Chondrocyte (in vitro differentiated cells): ENCODE measurements at places on chromosomes 1 and 21. TPM values are rescaled to one million over a fixed set of nuclear protein-coding genes. Genes with fewer than 3 reads are reported as not detected.

DNA sequence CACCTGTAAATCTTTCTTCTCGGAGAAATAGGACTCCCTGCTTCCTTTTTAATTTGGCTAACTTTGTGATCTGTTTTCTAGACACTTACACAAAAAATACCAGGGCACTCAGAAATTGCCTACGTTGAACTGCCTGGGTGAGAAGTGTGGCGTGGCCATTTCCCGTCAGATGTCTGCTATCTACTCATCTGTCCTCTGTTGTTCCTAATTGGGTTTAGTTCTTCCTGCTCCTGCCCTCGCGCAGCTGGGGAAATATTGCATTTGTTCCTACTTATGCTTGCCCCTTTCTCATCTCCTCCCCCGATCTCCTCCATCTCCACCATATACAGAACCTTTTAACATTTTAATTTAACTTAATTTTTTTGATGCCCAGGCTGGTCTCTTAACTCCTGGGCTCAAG is 55.1 kb downstream of the CD58 start:
- no peak overlapping the region for H3K4me3 ChIP-seq
- no peak for DNase-seq
- H3K27me3 ChIP-seq, result no peaks in the 10 kb centered on the region
- no peaks in the 10 kb centered on the region for H3K4me1 ChIP-seq

Gene CHI3L1
- not detected in 3 replicates for total RNA-seq

Gene DIO1
- total RNA-seq, result not detected in 3 replicates

- peaks cover 2% of the 10 kb centered on the region for H3K36me3 ChIP-seq
- H3K27ac ChIP-seq, result peak overlapping the region; percentile 38
- H3K4me1 ChIP-seq, result peaks cover 48% of the 10 kb centered on the region
- no peak for DNase-seq
- peaks cover 10% of the 10 kb centered on the region for H3K27me3 ChIP-seq
- no peak overlapping the region for H3K4me3 ChIP-seq
Measured at GRCh38 chr1:224880593-224881307, 48.7 kb upstream of the DNAH14 start.

Gene C1orf21
- total RNA-seq, result 5.7 to 15.6 TPM (median 15.5 TPM) in 3 replicates

DNA sequence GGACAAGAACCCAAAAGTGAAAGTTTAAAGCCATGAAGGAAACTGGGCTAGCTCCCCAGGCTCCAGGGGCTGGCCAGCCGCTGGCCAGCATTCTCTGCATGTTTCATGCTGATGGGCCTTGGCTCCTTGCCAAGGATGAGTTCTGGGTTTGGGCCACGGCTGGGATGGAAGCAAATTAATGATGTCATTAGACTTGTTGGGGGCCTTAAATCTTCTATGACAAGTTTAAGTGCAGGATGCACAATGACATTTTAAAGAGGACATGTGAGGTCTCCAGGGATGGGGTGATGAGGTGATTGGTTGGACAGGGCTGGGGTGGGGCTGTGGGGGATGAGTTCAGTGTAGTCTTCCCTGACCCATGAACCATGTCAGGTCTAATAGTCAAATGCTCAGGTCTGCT is 199.6 kb downstream of the TRABD2B start:
- no peak for DNase-seq
- peaks cover 7% of the 10 kb centered on the region for H3K4me1 ChIP-seq
- H3K27ac ChIP-seq, result no peak overlapping the region
- no peak overlapping the region for H3K4me3 ChIP-seq
- H3K27me3 ChIP-seq, result peaks cover 6% of the 10 kb centered on the region

Gene ANKRD65
- total RNA-seq, result not detected in 3 replicates

- no peaks in the 10 kb centered on the region for H3K27me3 ChIP-seq
- H3K4me3 ChIP-seq, result no peak overlapping the region
- H3K27ac ChIP-seq, result no peak overlapping the region
- H3K36me3 ChIP-seq, result peaks cover 4% of the 10 kb centered on the region
Measured at GRCh38 chr1:61334718-61335589, 252.6 kb downstream of the NFIA start.

Gene LAMC1
- 307 to 453 TPM (median 449 TPM) in 3 replicates for total RNA-seq
